T-helper 17 cell (primary cell): ENCODE measurements at places on chromosomes 12 and 14. TPM values are rescaled to one million over a fixed set of nuclear protein-coding genes. Genes with fewer than 3 reads are reported as not detected.

- no peak for DNase-seq
Observed at GRCh38 chr12:60172266-60173211, 576.7 kb downstream of the SLC16A7 start.

GRCh38 chr12:77120156-77121085, 55.1 kb upstream of the E2F7 start:
- DNase-seq = no peak

DNA sequence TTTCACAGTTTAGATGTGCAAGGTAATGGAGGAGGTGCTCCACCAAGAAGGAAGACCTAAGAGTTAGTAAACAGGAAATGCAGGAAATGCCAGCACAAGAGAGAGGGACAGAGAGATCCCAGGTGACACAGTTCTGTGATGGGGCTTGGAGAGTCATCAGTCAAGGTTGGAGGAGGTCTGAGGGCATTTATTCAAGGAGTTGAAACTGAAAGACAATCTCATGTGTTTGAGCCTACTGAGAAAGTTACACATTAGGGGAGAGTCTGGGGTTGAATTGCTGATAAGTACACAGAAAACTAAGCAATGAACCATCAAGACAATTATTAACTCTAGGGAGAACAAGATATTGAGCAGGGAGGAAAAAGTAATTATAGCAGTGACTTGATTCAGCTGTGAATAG, 138.5 kb downstream of the ANO6 start:
- no peak for DNase-seq

GRCh38 chr14:68501614-68502052, 291.2 kb downstream of the ZFP36L1 start:
- DNase-seq = no peak

DNA sequence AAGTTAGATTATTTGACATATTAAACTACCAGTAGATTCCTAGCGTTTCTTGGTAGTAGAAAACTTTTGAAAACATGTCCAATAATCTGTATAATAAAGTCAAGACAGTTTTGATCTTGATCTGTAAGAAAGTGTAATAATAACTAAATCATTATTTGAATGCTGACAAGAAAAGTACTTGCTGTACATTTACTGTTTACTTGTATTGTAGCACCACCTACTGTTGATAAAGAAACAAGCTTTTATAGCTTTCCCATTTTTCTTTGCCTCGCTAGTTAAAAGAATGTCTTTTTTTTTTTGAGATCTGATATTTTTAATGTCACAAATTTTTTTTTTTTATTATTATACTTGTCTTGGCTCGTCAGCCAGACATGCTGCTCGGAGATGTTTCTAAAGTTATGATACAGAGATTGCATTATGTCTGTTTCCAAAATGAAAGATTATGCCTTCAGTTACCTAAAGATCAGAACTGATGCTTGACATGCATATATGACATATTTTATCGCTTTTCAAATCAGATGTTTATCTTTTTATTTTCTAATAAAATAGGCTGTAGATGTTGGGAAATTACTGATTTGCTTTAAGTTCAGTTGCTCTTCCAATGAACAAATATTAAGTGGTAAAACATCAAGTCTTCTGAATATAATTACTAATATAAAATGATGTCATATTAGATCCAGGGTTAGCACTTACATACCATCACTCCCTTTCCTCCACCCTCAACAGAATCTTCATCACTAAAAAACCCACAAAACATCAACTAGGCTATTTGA, 140.5 kb downstream of the AKAP6 start:
- DNase-seq = no peak

- no peak for DNase-seq
Observed at GRCh38 chr12:64568298-64568697, 42.0 kb upstream of the RASSF3 start.

- no peak for DNase-seq
Observed at GRCh38 chr12:116236976-116237375, 40.5 kb downstream of the MED13L start.

DNA sequence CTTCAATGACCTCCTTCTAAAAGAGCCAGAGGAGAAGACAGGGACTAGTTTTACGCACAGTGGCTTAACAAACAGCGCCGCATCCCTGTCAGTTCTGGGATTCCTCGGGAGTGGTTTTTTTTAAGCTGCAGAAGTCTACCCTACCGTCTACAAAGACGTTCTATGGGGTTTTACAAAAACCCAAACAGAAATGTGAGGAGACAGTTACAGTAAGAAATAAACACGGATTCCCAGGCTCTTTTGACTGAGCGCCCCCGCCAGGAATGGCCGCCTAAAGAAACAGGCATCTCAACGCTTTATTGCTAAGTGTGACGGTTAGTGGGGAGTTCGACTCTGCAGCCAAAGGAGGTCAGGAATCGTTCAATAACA, 484 bp downstream of the ALKBH1 start:
- no peak for DNase-seq

DNA sequence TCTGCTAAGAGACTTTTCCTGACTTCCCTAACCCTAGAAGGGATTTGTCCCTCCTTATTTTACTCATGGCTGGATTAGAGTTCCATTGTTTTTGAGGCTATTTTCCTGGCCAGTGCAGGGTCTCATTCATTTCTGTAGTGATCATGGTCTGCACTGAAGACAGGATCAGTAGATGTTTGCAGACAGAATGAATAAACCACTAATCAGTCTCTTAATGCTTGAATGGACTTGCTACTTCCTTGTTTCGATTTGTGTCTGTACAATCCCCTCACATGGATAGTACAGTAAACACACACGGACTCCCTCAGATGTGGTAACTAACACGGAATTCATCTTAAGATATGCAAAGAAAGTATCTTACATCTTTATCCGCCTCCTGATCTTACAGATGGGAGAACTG, 102.6 kb upstream of the PRB2 start:
- DNase-seq = no peak

DNA sequence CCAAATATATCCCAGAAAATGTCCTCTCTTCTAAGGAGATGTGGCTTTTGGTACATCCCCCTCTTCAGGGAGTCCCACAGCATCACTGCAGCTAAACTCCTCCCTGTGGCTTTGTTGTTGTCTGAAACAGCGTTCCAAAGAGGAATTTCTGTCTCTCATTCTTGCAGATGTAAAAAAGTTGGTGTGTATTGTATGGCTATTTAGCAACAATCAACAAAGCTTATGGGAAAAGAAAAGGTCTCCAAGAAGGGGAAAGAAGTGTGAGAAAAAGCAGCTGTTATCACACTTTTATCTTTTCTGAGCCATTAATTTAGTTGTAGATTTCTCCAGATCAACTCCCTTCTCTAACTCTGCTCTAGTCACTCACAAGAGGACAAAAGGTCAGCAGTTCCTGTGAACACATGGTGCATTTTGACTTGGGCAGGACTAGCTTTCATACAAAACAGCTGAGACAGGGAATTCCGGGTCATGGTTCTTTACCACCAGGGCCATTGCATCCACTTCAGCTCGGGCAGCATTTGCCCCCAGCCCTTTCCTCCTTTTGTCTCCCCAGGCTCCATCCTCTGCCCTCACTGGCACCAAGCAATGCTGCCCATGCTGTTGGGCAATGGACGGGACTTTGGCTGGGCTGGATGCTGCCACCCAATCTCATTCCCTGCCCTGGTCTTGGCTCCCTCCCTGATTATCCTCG, 184.7 kb downstream of the TMX1 start:
- DNase-seq = no peak

GRCh38 chr12:4468994-4469393, 23.4 kb upstream of the FGF6 start:
- no peak for DNase-seq

- no peak for DNase-seq
Observed at GRCh38 chr14:34496679-34497513, 34.9 kb upstream of the SPTSSA start.

DNA sequence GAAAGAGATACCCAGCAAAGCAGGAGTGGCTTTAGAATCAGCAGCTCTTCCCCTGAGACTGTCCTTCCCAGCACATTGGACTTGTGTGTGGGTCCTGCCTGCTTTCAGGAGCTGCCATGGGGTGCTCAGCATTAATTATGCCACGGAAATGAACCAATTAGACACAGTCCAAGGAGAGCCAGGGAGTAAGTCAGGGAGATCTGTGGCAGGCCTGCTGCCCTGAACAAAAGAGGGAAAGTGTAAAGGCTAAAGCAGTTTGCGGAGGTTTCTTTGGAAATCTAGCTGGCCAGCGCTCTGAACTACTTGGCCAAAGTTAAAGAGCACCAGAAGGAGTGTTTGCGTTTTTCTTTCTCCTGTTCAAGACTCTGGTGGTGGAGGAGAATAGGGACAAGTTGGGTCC, 65.7 kb upstream of the SRSF5 start:
- no peak for DNase-seq

DNA sequence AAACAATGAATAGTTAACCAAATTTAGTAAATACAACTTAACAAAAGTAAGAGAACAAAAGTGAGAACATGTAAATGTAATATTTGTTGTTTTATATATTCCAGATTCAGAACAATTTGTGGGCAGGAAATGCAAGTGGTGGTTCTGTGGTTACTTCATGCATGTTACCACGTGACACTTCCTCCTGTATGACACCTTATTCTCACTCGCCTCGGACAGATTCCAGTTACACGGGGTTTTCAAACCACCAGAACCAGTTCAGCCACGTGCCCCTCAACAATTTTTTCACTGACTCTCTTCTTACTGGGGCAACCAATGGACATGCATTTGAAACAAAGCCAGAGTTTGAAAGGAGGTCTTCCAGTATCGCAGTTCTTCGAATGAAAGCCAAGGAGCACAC, 21.0 kb downstream of the ALX1 start:
- DNase-seq = no peak

DNA sequence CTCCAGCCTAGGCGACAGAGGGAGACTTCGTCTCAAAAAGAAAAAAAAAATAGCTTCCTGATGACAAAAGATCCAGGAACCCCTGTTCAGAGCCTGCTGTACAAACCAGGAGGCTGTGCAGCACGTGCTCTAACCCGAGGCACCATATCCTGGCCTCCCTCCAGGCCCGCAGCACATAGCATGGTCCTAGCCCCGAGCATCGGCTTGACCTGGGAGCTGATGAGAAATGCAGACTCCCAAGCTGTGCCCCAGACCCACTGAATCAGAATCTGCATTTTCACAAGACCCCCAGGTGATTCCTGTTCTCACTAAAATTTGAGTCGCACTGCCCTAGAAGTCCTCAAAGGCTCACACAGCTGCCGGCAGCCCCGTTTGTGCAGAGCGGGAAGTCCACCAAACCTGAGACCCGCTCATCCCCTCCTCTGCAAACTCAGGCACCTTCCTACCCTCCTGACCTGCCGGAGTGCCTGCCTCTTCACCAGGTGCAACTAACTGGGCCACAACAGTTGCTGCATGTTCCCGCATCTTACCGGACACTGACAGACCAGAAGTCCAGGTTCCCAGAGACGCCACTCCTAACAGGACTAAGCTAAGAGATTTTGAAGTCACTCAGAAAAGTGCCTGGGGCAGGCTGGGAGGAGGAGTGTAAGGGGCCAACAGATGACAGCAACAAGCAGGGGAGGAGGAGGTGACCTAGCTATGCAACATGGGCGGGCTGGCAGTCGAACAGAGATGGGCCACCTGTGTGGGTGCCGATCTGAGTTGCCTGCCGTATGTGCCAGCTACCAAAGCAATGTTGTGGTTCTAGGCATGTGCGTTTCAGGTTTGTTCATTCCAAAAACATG, 24.0 kb upstream of the RIN3 start:
- DNase-seq = no peak

GRCh38 chr14:65613131-65613650, 200.7 kb downstream of the FUT8 start:
- no peak for DNase-seq

GRCh38 chr12:123960856-123961255, 11.8 kb downstream of the CCDC92 start:
- DNase-seq = no peak

GRCh38 chr14:91344096-91344495, 73.5 kb downstream of the CCDC88C start:
- DNase-seq = no peak

PIP4K2C gene
- 32.2 TPM for total RNA-seq

ADCY6 gene
- total RNA-seq = 0.70 TPM

LRRC43 gene
- not detected for total RNA-seq

C14orf39 gene
- total RNA-seq = not detected

PCK2 gene
- 14.2 TPM for total RNA-seq

MGAT4C gene
- total RNA-seq = not detected

SERPINA9 gene
- total RNA-seq = not detected

KRT77 gene
- total RNA-seq = not detected
